Sigmoid colon (tissue), 7 donors: ENCODE measurements at places on chromosomes 3 and 15. TPM values are rescaled to one million over a fixed set of nuclear protein-coding genes. Genes with fewer than 3 reads are reported as not detected.

The GOLGA6L10 gene
- polyA plus RNA-seq, result 3.0 TPM

The RPL39L gene
- polyA plus RNA-seq, result 8.4 TPM

The ZNF662 gene
- polyA plus RNA-seq, result 2.1 TPM

The ALDH1L1 gene
- polyA plus RNA-seq, result 7.2 TPM

The THBS1 gene
- polyA plus RNA-seq, result 16.8 TPM

The SLC38A3 gene
- polyA plus RNA-seq, result not detected

The PLA2G4F gene
- polyA plus RNA-seq, result 12.9 TPM

The SRGAP3 gene
- 1.2 TPM for polyA plus RNA-seq

The MESP2 gene
- polyA plus RNA-seq, result not detected

The INSYN1 gene
- 1.2 TPM for polyA plus RNA-seq

The ADAMTSL3 gene
- polyA plus RNA-seq, result 2.4 TPM

The ENTPD3 gene
- 1.2 TPM for polyA plus RNA-seq

The CLDN18 gene
- polyA plus RNA-seq, result not detected

The ACTR8 gene
- 15.3 TPM for polyA plus RNA-seq

The TUSC2 gene
- polyA plus RNA-seq, result 37.1 TPM

The SH2D7 gene
- polyA plus RNA-seq, result 2.5 TPM

The PRRT3 gene
- 0.60 TPM for polyA plus RNA-seq

The PLD1 gene
- 24.3 TPM for polyA plus RNA-seq

The CCR5 gene
- 0.60 TPM for polyA plus RNA-seq

The GRM2 gene
- not detected for polyA plus RNA-seq

The CSTA gene
- 20.4 TPM for polyA plus RNA-seq

The C3orf20 gene
- polyA plus RNA-seq, result not detected

The NMD3 gene
- 28.2 TPM for polyA plus RNA-seq

The ARGFX gene
- polyA plus RNA-seq, result not detected
